MG63 (cell line): ENCODE measurements at places on chromosomes 12 and 14. TPM values are rescaled to one million over a fixed set of nuclear protein-coding genes. Genes with fewer than 3 reads are reported as not detected.

TAS2R9 gene
- not detected in 2 replicates for total RNA-seq

IFNG-AS1 gene
- not detected in 2 replicates for total RNA-seq

KRT74 gene
- total RNA-seq = not detected in 2 replicates

CCDC88C gene
- 1.2 and 5.8 TPM in 2 replicates for total RNA-seq

FAM161B gene
- total RNA-seq = 1.6 and 4.5 TPM in 2 replicates

SRRM4 gene
- not detected in 2 replicates for total RNA-seq

TMEM229B gene
- 5.9 TPM in 1 of 2 replicates, not detected in the other for total RNA-seq

PARP11 gene
- total RNA-seq = 2.3 and 3.5 TPM in 2 replicates

IKZF4 gene
- 0.30 and 0.54 TPM in 2 replicates for total RNA-seq

NOS1 gene
- not detected in 2 replicates for total RNA-seq

CLEC1B gene
- total RNA-seq = not detected in 2 replicates

ADAMTS20 gene
- total RNA-seq = not detected in 2 replicates

TECPR2 gene
- total RNA-seq = 1.6 and 5.1 TPM in 2 replicates

TMEM119 gene
- total RNA-seq = 24.2 and 31.2 TPM in 2 replicates

RAB35 gene
- 53.3 and 57.1 TPM in 2 replicates for total RNA-seq

NUMB gene
- total RNA-seq = 12.2 and 21.5 TPM in 2 replicates

MYH6 gene
- not detected in 2 replicates for total RNA-seq

ARHGAP9 gene
- not detected in 2 replicates for total RNA-seq

TRMT5 gene
- 13.3 and 22.5 TPM in 2 replicates for total RNA-seq

GPR162 gene
- total RNA-seq = not detected in 2 replicates

LTB4R2 gene
- total RNA-seq = 0.59 and 0.82 TPM in 2 replicates

VRTN gene
- not detected in 2 replicates for total RNA-seq

WNT1 gene
- not detected in 2 replicates for total RNA-seq

INF2 gene
- total RNA-seq = 15.5 and 31.4 TPM in 2 replicates

KRT80 gene
- 12.0 and 18.2 TPM in 2 replicates for total RNA-seq

GLS2 gene
- 1.5 TPM in 1 of 2 replicates, not detected in the other for total RNA-seq

MUCL1 gene
- total RNA-seq = not detected in 2 replicates

SLC25A47 gene
- total RNA-seq = not detected in 2 replicates

FOXN4 gene
- not detected in 2 replicates for total RNA-seq

ASPG gene
- not detected in 2 replicates for total RNA-seq

SLC15A4 gene
- 20.9 and 26.9 TPM in 2 replicates for total RNA-seq

NPFF gene
- total RNA-seq = not detected in 2 replicates

PRR4 gene
- total RNA-seq = not detected in 2 replicates

RHOJ gene
- total RNA-seq = not detected in 2 replicates

KLRG1 gene
- total RNA-seq = 2.1 TPM in 1 of 2 replicates, not detected in the other

BCL2L14 gene
- total RNA-seq = not detected in 2 replicates

LRP6 gene
- 7.9 and 10.2 TPM in 2 replicates for total RNA-seq

HOXC12 gene
- 1.5 and 1.9 TPM in 2 replicates for total RNA-seq

SLC8B1 gene
- total RNA-seq = 8.7 and 11.6 TPM in 2 replicates

KRT6C gene
- not detected in 2 replicates for total RNA-seq

ERP29 gene
- total RNA-seq = 98.7 and 123 TPM in 2 replicates

LRTM2 gene
- not detected in 2 replicates for total RNA-seq

DYRK2 gene
- total RNA-seq = 16.5 and 23.1 TPM in 2 replicates

MIP gene
- not detected in 2 replicates for total RNA-seq
